Activated T-helper 17 cell treated with anti-CD3 and anti-CD28 coated beads, Interleukin-2, amount 50 U/mL, for 72 hours (primary cell): ENCODE measurements at places on chromosomes 3 and 15. TPM values are rescaled to one million over a fixed set of nuclear protein-coding genes. Genes with fewer than 3 reads are reported as not detected.

DNA sequence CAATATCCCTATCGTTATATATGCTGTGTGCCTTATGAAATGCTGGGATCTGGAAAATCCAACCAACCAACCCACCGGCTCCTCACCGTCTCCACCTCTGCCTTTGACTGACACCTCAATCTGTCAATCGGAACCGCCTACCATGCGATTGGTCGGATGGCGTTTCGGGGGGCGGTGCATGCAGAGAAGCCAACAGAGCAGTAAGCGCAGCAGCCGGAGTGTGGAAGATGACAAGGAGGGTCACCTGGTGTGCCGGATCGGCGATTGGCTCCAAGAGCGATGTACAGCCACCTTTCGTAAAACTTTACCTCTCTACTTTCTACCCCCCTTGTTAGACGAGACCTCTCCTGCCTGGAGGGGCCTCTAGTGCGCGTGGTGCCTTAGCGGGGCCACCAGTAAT lies 6.3 kb downstream of the CLK3 start:
- no peak for ATAC-seq

- no peak for ATAC-seq
Observed at GRCh38 chr3:114218578-114219185, 18.7 kb downstream of the ZNF80 start.

DNA sequence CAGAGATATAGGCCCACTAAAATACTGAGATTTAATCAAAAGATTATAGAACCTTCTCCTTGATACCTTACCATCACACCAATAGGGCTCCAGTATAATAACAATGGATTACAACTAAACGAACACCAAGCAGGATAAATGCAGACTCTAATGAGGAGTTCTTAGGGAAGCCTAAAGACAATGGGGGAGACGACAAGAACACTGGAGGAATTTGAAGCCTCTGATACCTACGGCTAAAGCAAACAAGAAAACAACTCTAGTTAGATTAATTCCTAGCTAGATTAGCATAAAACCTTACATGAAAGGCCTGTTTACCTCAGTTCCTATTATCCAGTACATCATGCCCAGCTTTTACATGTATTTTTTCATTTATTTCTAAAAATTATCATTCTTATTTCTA lies 35.1 kb downstream of the NGLY1 start:
- ATAC-seq, result no peak

GRCh38 chr3:138125548-138126221 lies 6.5 kb downstream of the A4GNT start:
- no peak for ATAC-seq

GRCh38 chr3:100225193-100225592 lies 35.6 kb upstream of the TBC1D23 start:
- no peak for ATAC-seq

GRCh38 chr15:63605036-63605435 lies 7.8 kb downstream of the FBXL22 start:
- no peak for ATAC-seq

DNA sequence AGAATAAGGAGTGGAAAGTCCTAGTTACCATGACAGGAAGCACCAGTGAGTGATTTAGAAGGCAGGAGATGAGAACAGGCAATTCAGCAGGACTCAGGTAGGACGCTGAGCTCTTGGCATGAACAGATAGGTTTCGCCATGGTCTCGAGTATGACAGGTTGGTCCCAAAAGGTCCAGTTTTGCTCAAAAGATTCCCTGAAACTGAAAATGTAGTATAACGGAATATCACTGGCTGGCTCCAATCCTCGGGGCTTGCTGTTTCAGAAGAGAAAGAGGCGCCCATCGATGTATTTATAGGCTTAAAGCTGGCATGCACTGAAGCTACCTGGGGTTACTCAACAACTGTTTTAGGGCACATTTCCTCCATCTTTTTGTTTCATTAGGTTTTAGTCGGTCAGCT lies 59.2 kb downstream of the SRGAP3 start:
- ATAC-seq, result no peak

GRCh38 chr3:25536521-25537391 lies 108.7 kb downstream of the RARB start:
- ATAC-seq, result no peak

DNA sequence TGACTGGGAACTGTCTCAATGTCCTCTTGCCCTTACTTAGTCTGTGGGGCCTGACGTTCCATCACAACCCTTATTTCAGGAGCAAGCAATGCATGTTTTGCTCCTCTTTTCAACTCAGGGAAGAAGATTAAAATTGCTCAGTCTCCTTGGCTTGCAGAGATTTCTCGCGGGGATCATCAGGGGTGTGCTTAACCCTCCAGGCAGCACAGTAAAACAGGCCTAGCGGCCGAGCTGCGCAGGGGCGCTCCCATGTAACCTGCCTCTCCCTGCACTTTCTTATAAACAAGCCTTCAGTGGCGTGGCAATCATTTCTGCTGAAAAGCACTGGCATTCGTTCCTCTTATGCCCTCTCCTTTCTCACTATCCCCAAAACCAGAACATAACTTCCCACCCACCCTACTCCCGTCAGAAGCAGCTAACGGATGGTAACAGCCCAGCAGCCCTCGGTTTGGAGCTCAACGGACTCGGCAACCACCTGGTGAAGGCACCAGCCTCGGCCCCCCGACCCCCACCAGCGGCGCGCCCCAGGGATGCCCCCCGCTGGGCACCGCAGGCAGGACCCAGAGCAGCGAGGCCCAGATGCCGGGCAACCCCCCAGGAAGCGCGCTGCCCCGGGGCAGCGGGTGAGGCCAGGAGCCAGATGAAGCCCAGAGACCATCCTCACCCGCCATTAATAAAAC lies 1.1 kb downstream of the MCF2L2 start:
- ATAC-seq, result no peak

DNA sequence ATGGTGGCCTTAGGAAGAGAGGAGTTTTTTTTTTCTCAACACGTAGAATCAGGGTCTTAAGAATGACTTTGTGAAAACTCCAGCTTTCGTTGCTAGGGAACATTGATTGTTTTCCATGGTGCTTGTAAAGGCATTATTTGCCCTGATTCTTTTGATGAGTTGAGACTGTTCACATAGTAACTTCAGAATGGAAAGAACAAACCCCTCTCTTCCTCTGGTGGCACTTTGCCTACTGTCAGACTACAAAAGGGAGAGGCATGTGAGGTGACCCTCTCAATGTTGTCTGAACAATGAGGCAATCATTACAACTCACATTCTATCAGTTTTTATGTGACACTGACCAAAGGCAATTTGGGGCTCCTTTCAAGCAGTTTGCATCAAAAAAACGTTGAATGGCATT lies 477.8 kb downstream of the FGF12 start:
- no peak for ATAC-seq

GRCh38 chr3:24506966-24507775 lies 12.5 kb upstream of the THRB start:
- ATAC-seq, result no peak

- no peak for ATAC-seq
Observed at GRCh38 chr15:68517285-68517761, 61.5 kb upstream of the CORO2B start.

DNA sequence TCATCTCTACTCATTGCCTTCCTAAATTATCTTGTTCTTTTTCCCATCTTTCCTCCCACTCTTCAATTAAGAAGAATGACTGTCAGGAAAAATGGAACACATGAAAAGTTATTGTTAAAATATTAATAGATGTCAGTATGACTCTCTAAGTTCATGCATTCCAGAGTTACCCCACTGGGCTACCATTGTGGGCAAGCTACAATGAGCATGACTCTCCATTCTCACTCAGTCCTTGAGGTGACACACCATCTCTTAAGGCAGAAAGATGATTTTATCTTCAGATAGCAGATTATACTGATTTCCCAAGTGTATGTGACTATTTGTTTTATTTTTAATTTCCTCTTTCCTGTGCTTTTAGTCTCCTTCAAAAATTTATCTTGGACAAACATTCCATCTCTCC lies 144.3 kb downstream of the ALCAM start:
- no peak for ATAC-seq

DNA sequence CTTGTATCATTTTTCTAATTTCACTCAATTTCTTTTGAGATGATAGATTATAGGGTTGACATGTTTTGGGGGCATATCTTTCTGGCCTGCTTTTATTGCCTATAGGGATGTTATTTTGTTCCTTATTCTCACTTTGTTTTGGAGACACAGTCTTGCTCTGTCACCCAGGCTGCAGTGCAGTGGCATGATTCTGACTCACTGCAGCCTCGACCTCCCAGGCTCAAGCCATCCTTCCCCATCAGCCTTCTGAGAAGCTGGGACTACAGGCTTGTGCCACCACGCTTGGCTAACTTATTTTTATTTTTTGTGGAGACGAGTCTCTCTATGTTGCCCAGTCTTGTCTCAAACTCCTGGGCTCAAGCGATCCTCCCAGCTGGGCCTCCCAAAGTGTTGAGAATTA lies 72.8 kb upstream of the FAN1 start:
- ATAC-seq, result no peak

GRCh38 chr3:172213904-172214303 lies 174.5 kb downstream of the FNDC3B start:
- ATAC-seq, result no peak

DNA sequence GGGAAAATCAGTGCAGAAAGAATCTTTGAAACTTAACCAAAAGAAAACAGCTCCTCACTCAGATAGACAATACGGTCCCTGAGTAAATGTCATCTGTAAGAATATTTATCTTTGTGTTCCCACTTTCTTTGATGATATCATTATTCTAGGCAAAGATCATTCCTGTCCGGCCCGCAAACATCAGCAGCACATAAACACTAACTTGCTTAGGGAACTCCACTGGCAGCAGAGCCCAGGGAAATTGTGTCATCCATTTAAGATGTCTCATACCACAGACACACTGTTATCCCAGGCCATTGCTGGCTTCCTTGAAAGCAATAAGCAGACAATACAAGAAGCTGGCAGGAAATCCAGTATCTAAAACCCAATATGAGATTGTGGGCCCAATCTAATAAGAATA lies 20.1 kb upstream of the CD96 start:
- ATAC-seq, result no peak

DNA sequence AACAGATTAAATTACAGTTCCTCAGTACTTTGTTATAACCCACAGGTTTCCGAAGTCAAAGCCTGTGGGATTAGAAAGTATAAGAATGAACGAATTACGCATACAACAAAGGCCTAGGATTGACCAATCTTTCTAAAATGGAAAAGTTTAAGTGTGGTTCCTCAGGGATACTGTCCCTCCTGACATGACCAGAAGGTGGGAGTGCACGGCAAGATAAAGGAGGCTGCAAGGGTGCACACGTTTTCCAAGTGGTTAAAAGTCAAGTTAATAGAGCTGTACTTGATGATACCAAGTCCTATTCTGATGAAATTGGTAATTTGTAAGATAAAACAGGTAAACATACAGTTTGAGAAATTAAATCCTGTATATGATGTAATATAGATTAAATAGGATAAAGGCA lies 96.2 kb downstream of the ALDH1A2 start:
- no peak for ATAC-seq

DNA sequence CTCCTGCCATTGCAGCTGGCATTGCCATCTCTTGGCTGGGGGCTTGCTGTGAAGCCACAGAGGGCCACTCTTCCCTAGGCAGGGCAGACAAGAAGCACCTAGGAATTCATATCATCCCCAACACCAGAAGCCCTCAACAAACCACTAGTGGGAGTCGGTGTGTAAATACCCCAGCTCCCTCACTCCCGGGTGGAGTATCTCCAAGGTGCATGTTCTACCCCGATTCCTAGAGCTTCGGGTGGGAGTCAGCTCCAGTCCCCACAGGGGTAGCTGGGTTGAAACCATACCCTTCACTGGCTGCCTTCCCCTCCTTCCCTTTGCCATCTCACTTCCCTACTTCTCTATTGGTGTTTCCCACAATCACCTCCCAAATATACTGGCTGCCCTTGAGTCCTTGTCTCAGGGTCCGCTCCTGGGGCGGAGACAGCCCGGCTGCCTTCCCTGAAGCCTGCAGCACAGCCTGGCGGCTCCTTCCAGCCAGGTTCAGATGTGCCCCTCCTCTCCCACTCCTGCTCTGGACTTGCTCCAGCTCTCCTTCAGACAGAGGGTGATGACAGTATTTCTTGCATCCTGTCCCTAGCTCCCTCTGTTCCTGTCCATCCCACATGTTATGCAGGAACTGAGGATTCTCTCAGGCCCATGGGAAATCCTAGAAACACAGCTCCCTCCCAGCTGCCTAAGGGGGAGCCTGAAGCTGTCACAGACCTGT lies 33.3 kb downstream of the FAM3D start:
- ATAC-seq, result no peak

DNA sequence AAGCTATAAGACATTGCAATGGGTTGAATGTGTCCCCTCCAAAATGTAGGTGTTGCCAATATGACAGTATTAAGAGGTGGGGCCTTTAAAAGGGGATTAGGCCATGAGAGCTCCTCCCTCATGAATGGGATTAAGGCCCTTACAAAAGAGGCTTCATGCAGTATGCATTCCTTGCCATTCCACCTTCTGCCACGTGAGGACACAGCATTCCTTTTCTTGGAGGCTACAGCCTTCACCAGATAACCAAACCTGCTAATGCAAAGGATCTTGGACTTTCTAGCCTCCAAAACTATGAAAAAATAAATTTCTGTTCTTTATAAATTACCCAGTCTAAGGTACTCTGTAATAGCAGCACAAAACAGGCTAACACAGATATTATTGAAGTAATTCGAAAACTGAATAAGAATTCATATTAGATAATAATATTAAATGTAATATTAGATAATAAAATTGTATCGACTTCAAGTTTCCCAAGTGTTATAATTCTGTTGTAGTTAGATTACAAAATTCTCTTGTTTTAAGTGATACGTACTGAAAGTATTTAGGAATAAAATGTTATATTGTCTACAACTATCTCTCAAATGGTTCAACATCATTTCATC lies 29.4 kb upstream of the ATP8B4 start:
- ATAC-seq, result no peak

- no peak for ATAC-seq
Observed at GRCh38 chr15:58163985-58164384, 25.8 kb downstream of the AQP9 start.

DNA sequence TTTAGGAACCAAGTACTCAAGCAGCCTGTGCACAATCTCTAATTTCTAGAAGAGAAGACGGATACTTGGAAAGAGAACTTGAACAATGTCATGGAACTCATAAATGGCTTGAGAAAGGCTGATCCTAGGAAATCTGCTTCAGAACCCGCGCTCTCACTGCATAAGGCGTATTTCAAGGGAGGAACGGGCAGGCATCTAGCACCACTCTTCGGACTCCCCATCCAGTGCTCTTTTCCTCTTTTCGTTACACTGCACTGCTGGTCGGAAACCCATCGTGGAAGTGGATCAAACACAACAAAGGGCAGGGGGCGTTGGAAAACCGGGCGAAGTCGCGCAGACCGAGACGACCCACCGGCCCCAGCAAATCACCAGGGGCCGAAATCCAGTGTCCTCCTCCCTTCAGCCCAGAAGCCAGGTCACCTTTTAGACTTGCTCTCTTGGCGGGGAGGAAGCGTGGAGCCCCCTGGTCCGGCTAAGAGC lies 539 bp upstream of the TLNRD1 start:
- ATAC-seq, result no peak

The CAV3 gene
- not detected for total RNA-seq

The EIF3J gene
- 99.1 TPM for total RNA-seq

The RBP2 gene
- not detected for total RNA-seq

The GXYLT2 gene
- not detected for total RNA-seq

The GRM7 gene
- not detected for total RNA-seq

The LDHAL6B gene
- total RNA-seq, result not detected

The SLC38A3 gene
- 0.71 TPM for total RNA-seq

The CFAP100 gene
- not detected for total RNA-seq

The EIF4E3 gene
- total RNA-seq, result 27.4 TPM

The TM4SF4 gene
- not detected for total RNA-seq
